NCI-H1436 treated with DMSO at 0.1 percent for 48 hours (cell line): ENCODE measurements at places on chromosomes 5 and 9.

DNA sequence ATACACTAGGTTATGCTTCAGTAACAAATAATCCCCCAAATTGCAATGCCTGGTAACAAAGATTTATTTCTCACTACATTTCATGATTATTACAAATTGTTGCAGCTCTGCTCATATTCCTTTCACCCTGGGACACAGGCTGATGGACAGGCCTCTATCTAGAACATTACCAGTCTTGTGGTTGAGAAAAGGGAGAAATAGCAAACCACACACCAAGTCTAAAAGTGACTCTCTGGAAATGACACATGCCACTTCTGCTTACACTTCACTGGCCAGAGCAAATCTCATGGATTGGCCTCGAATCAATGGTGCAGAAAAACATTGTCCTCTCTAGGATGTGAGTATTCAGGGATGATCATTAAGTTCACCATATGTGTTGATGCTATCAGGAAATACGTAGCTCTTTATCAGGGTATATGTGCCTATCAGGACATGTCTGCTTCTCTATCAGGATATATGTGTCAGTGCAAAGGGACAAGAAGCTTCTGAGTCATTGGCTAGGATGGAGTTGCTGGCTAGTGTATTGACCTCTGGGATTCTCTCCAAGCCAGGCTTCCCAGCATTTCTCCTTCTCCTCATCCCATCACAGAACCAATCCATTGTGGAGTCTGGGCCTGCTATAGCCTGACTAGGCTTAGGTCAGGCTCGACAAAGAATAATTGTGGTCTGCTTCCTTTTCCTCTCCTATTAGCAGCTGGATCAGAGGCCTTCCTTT, 91.1 kb upstream of the CEP78 start:
- no peak for DNase-seq

DNA sequence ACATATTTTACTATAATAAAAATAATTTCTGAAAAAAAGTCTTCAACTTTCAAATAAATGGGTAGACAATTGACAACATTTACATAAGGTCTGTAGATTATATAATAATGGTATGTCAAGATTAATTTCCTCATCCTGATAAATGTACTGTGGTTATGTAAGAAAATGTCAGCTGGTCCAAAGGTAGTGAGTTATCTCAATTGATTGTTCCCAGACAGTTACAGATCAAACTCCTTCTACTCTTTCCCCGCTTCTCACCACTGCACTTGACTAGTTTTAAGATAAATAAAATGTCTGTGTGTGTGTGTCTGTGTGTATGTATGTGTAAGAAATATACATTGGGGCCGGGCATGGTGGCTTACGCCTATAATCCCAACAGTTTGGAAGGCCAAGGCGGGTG, 16.4 kb upstream of the MARCHF6 start:
- DNase-seq, result no peak

DNA sequence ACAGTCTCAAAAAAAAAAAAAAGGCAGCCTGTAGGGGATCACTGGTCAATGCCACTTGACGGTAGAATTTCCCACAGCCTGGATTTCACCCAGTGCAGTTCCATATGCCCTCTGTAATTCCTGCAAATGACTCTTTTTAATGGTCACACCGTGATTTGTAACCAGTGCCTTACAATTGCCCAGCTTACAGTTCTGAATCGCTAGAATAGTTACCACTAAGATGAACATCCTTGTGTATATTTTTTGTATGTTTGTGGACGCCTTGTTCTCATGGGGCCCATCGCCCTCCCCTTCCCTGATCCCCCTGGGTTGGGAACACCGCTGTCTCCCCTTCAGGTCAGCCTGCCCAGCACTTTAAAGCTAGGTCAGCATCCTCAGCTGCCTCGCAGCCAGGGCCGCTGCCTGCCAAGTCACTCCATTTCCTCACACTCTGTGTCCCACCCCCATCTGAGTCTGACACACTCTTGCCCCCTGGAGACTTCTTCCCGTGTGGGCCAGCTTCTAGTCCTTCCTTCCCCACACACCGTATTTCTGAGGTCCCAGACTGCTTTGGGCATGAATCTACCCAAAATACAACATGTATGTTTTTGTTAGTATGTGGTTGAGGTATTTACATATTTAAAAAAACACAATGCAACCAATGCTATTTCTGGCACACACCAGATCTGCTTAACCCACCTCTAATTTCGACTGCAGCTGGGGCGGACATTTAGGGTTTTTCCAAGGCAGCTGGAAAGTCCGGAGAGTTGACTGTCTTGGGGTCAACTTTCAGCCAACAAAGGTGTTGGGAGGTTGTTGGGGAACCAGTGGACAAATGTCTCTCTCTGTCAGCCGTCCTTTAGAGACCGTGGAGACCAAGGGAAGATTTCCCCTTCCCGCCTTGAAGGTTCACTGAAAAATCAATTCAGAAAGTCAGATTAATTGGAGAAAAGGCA, 120.5 kb upstream of the NEK6 start:
- no peak for DNase-seq

DNA sequence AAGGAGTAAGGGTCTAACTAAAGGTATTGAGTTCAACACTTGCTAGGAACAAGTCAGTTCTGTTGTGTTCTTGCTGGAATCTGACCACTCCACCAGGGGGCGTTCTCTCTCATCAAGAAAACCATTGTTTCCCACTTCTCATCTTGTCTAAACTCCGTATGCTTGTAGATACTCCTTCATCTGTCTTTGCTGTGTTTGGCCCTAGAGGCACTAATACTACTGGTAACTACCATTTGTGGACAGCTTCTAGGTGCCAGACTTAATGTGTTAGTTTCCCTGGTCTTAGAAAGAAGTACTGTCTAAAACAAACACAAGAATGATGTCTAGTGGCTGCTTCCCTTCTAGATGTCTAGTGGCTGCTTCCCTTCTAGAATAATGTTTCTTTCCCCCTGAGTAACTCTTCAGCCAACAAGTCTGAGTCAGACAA, 18.7 kb upstream of the PTPDC1 start:
- DNase-seq, result no peak

- DNase-seq, result no peak
Measured at GRCh38 chr5:93723005-93723404, 18.4 kb downstream of the POU5F2 start.

DNA sequence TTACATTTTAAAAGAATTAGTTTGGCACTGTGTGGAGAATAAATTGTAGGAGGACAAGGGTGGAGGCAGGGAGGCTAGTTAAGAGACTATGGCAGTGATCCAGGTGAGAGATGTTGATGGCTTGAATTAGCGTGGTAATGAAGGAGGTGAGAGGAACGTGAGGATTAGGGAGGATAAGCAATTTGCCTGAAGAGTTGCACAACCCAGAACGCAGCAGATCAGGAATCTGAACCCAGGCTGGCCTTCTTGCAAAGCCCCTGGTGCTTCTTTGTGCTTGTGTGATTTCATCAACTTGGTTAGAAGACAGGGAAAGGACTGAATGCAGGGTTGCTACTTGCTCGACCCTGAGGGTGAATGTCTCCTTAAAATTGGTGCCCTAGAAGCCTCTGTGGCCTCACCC, 6.9 kb upstream of the SCAMP1 start:
- no peak for DNase-seq

DNA sequence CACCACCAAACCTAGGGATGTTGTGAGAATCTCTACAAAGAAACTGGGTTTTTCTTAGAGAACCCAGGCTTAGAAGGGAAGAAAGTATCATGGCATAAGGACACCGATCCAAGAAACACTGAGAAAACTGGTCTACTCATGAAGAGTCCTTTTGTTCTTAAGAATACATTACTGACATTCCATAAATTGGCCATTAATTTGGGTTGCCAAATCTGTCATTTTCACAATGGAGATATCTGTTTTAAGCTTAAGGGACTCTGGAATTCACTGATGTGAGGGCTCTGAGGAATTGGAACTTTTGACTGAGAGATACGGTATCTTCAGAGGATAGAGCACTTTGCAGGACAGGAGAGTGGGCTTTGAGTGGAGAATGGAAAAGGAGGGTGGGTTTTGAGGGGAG, 315.3 kb upstream of the ZNF608 start:
- DNase-seq, result no peak

DNA sequence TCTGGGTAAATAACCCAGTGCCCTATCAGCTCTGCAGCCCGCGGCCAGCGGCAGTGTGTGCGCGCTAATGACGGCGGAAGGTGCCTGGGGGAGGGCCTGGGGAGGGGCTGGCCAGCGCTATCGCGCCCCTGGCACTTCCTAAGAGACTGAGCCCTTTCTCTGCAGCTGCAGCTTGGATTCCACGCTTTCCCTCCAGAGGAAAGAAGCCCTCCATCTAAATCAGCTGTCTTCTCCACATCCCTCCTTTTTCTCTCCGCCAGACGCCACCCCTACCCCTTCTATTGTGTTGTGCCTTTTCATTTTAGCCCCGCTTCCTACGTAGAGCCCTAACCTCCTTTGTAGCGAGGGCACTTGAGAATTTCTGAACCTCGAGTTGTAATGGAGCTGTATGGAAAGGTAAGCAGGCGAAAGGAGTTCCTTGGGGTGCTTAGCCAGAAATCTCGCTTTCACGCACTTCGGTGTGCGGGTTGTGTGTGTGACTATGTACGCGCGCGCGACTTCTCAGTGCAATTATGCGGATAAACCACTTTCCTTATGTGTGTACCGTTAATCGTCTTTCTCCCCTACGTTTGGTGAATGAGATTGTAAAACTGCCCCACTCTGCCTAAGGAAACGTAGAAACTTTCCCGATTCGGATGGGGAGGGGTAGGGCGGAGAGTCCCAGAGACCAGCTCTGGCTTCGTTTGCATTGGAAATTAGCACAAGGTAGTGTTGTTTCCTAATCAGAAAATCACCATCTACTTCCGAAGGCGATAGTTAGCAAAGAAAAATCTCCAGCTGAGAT, 664 bp upstream of the RAB3C start:
- DNase-seq, result no peak

DNA sequence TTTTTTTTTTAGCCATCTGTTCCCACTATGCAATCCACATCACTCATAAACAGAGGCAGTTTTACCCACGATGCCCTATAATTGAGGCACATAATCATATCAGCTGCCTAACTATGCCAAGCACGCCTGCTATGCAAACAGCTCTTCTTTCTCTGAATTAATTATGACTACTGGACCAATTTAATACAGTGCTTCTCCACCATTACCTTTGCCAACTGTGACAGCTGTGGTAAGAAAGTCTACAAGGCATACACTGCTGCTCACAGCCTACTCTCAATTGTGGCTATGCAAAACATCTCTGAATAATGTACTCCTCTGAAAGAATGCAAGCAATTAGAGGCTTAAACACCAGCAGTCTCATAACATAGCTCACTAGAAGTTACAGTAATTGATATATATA, 97.1 kb downstream of the DTWD2 start:
- peak; percentile 2 for DNase-seq
